ENCODE measurements at places on chromosomes 12 and 14. TPM values are rescaled to one million over a fixed set of nuclear protein-coding genes. Genes with fewer than 3 reads are reported as not detected.

The TEX52 gene
- not detected for total RNA-seq

The LRRC10 gene
- not detected for total RNA-seq

The CIROP gene
- not detected for total RNA-seq

The IL22 gene
- total RNA-seq: not detected

The PPP4R4 gene
- total RNA-seq: 0.57 TPM

The BCL2L14 gene
- total RNA-seq: not detected

The GRIP1 gene
- 0.66 TPM for total RNA-seq

The FGF6 gene
- not detected for total RNA-seq

The FBXW8 gene
- 17.2 TPM for total RNA-seq

The TRPV4 gene
- total RNA-seq: 3.0 TPM

The LRRK2 gene
- 25.6 TPM for total RNA-seq

The CRIP1 gene
- total RNA-seq: 4.5 TPM

The DIO2 gene
- total RNA-seq: 4.3 TPM

The UNC79 gene
- 1.2 TPM for total RNA-seq

The MYO1H gene
- not detected for total RNA-seq

The SLC10A1 gene
- not detected for total RNA-seq

The OTOGL gene
- 0.07 TPM for total RNA-seq

The CLEC9A gene
- 0.14 TPM for total RNA-seq

The RNASE1 gene
- 1,399 TPM for total RNA-seq

The C3AR1 gene
- total RNA-seq: 35.4 TPM

The KRT2 gene
- total RNA-seq: not detected

The FAM90A1 gene
- 0.41 TPM for total RNA-seq

The FITM1 gene
- 6.9 TPM for total RNA-seq

The IFT43 gene
- 38.3 TPM for total RNA-seq

The PSME1 gene
- 289 TPM for total RNA-seq

The CNTN1 gene
- total RNA-seq: 6.0 TPM

The BRMS1L gene
- total RNA-seq: 13.6 TPM

The EXOC3L4 gene
- total RNA-seq: 1.6 TPM

The FOXM1 gene
- 8.6 TPM for total RNA-seq

The THAP2 gene
- total RNA-seq: 15.7 TPM

The TAMALIN gene
- 13.0 TPM for total RNA-seq

The SLC15A5 gene
- total RNA-seq: not detected

The BMAL2 gene
- 1.9 TPM for total RNA-seq

The DDN gene
- total RNA-seq: 2.2 TPM

The ADCY4 gene
- 17.8 TPM for total RNA-seq

The CCDC196 gene
- total RNA-seq: not detected

The TRIM9 gene
- total RNA-seq: 1.8 TPM

The TAS2R31 gene
- 2.3 TPM for total RNA-seq

The AP1G2 gene
- total RNA-seq: 35.2 TPM

The DDX55 gene
- total RNA-seq: 9.8 TPM

The SCNN1A gene
- 12.0 TPM for total RNA-seq

The MLF2 gene
- total RNA-seq: 334 TPM

The LUM gene
- total RNA-seq: 1,150 TPM

The TSPAN11 gene
- 0.30 TPM for total RNA-seq

The GALNT16 gene
- 31.2 TPM for total RNA-seq

The NELL2 gene
- 18.5 TPM for total RNA-seq

The RAB5B gene
- total RNA-seq: 112 TPM

The ADCY6 gene
- 26.5 TPM for total RNA-seq

The FAM181A gene
- total RNA-seq: not detected

The AICDA gene
- total RNA-seq: not detected

The NCKAP5L gene
- 16.4 TPM for total RNA-seq

Measured in adrenal gland (tissue), 19 donors.